ENCODE measurements at places on chromosomes 3 and 15.

DNA sequence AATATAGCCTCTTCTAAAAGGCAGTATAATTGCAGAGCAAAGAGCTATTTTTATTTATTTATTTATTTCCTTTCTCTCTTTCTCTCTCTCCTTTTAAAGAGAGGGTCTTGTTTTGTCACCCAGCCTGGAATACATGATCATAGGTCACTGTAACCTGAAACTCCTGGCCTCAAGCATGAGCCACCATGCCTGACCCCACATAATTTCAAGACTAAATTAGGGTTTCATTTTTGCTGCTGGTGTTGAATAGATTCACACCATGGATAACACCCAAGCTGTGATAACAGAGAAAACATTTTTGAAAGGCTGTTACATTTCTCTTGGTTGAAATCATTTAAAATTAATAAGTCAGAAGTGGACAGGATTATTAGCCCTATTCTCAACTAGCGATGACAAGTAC, 131.6 kb downstream of the LEKR1 start:
- ATAC-seq: no peak

DNA sequence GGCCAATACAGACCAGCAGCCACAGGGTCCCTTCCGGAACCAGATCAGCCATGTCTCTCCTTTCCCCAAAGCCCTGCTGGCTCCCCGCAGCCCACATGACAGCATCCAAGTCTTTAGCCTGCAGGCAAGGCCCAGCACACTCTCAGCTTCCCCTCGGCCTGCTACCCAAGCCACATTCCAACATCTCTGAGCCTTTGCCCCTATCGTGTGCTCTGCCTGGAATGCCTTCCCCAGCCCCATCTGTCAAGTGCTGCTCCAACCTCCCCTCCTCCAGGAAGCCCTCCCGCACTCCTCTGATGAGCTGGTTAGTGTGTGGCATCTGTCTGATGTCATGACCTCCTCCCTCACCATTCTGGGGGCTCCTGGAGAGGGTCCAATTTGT, 8.5 kb downstream of the PLXND1 start:
- ATAC-seq: no peak

DNA sequence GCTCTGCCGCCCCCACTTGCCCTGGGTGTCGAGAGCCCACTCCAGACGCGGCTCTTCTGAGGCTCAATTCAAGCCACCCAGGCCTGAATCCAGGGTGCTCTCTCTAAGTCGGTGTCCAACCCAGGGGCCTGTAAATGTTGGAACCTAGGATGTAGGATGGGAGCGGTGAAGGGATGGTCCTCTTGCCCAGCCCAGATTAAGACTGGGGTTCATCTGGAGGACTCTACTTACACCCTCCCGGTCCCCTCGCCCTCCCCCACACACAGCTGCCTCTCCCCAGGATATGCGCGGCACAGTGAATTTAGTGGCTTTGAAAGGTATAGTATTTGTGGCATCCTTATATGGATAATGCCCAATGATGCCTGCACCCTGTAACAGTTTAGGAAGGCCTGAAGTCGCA, 822 bp upstream of the FBN1 start:
- no peak for ATAC-seq

GRCh38 chr3:99663977-99664376, 25.6 kb downstream of the COL8A1 start:
- no peak for ATAC-seq

GRCh38 chr15:73781038-73781925, 28.1 kb upstream of the INSYN1 start:
- no peak for ATAC-seq

DNA sequence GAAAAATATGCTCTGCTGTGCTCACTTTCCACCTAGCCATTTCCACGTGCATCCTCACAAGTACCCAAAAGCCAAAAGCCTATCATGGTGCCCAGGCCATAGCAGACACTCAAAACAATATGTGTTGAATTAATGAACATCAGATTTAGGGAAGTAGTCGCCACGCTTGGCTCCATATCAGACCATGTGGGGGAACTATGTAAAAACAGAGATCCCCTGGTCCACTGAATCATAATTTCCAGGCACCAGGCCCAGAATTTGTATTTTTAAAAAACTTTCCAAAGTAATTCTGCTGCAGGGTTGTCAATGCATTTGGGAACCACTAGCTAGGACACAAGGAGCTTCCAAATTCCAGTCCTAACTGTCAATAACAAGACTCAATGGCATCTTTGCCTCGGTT, 77.3 kb downstream of the CNTN3 start:
- ATAC-seq: no peak

DNA sequence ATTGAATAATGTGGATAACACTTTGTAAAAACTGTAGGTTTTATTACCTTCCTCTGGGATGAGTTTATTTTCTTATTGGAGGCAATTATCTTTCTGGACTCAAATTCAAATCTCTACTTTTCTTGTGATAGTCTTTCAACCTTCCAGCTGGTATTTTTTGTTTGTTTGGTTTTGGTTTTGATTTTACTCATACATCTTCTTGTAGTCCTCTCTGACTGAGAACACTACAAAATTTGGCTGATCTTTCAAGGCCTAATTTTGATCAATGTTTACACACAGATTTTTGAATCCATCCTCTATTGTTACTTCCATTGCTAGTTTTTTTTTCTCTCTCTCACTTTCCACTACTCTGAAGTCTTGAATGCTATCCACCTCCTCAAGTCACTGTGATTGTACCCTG, 303.8 kb upstream of the NECTIN3 start:
- no peak for ATAC-seq

GRCh38 chr3:133371181-133371580, 28.7 kb upstream of the BFSP2 start:
- ATAC-seq: no peak

DNA sequence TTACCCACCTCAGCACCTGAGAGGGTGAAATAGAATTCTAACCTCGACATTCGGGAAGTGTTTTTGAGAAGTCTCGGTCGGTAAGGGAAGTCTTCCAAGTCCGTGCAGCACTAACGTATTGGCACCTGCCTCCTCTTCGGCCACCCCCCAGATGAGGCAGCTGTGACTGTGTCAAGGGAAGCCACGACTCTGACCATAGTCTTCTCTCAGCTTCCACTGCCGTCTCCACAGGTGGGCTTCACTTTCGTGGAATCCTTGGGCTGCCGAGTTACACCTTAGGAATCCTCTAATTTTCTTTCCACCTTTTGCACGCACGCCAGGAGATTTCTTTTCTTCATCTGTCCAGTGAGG, 775 bp downstream of the CCNDBP1 start:
- peak; percentile 19 for ATAC-seq

DNA sequence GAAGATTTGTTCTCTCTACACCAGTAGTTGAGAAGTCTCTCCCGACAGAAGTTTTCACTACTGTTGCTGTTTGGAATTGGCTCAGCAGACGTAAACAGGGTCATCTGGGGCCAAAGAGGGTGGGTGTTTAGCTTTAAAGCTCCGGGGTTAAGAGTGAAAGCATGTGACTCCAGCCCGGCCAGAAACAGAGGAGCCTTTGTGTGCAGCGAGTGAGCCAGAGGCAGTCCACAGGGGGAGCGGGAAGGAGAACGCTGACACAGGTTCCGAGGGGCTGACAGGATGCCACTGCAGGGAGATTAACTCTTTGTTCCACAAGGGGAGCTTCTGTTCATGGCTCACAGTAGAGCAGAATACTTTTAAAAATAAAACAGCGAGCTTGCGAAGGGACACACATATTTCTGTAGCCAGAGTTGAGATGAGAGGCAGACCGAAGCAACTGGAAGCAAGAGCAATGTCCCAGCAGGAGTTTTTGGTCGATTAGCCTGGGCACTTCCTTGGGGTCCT, 26.9 kb downstream of the BMF start:
- no peak for ATAC-seq

GRCh38 chr3:75220932-75221331, 443.2 kb upstream of the FRG2C start:
- no peak for ATAC-seq

DNA sequence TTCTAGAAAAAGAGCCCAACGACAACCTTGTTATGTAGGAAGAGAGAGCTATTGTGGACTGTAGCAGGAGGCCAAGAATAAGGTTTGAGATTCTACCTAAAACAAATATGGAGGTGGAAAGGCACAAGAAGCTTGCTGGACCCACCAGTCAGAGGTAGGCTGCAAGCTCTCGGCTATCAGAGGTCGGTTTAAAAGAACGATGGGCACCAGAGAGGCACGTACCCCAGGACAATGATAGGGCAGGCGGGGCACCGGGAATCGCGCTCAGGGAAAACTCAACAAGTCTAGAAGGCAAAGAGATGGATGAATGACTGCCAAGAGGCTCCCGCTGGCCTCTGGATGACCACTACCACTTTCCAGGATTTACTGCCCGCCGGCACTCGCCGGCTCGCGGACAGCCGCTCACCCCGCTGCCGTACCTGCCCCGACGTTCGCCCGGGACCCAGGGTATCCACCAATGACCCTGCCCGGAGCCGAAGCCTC, 1.1 kb downstream of the HDGFL3 start:
- ATAC-seq: no peak

DNA sequence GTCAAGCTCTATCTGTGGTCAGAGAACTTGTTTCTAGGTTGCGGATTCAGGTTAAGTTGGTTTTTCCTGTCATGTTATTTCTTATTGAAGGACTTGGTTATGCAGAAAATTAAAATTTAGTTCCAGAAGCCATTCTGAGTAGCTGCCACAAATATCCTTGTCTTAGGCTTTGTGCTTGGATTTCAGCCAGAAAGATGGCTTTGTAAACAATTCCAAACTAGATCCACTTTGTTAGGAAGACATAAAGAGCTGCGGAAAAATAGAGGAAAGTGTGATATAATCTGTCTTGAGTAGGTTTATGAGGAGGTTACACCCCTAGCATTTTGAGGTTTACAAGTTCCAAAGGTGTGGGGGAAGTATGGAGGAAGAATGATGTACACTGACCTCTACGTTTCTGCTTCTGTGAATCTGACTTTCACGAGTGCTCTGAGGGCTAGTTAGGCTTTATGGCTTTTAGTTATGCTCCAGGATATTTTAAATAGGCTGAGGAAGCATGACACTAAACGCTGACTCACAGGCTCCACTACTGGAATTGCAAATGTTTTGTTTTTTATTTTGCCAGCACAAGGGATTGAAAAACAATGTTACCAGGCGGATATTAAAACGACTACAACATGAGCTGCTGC, 46.3 kb upstream of the UTS2B start:
- ATAC-seq: no peak

DNA sequence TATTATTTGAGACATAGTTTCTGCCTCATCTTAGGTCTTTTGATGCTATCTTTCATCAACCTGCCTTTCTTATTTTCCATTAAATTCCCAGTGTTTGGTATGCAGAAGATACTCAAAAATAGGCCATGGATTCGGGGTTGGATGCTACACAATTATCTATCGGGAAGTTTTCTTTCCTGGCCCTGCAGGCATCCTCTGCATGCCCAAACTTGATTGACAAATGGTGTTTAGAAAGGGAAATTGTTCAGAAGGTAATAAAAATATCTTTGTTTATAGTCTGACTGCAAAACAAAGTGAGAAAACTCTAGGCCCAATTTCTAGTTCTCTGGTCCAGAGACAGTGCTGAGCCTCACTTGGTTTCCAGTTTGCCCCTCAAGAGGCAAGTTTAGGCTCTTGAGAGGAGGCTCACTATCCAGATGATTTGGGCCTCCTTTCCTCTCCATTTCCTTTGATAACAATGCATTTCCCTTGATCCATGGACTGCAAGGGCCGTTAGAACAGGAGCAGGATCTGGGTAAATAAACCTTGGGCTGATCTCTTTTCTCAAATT, 157.1 kb upstream of the DPH6 start:
- no peak for ATAC-seq

GRCh38 chr3:9316881-9317361, 45.9 kb upstream of the THUMPD3 start:
- no peak for ATAC-seq

DNA sequence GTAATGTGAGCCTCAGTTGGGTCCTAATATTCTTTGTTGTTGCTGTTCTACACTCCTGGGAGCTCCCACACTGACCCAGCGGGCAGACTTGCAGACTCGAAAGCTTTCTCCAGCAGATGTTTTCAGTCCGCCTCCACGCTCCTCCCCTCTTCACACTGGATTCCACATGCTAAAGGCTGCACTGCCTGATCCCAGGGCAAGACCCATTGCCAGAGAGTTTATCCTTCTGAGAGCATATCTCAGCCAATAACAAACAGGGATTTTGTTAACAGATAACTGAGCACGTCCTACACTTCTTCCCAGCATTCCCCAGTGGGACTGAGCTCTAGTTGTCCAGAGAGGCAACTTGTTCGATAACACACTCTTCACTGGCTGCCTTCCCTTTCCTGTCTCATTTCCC, 8.0 kb upstream of the COL6A6 start:
- no peak for ATAC-seq

DNA sequence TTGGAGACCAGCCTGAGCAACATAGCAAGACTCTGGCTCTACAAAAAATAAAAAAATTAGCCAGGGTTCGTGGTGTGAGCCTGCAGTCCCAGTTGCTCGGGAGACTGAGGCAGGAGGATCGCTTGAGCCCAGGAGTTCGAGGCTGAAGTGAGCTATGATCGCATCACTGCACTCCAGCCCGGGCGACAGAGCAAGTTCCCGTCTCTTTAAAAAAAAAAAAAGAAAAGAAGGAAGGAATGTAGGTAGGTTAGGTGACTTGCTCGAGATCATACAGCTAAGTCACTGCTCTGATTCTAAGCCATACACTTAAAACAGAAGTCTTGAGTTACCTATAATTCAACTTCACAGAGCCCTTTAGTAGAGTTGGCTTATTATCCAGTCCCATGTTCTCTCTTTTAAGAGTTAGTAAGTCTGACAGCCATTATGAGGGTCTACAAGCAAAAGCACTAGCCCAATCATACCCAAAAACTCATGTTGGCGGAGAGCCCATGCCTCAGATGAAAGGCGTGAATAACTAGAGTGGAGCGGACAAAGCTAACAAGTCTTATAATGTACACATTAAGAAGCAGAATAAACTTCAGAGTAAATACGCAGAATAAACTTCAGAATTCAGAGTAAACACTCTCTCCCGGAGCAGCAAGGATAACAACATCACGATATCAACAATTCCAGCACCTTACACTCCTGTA, 768 bp downstream of the AAGAB start:
- ATAC-seq: no peak

GRCh38 chr3:11582191-11582968, 61.3 kb downstream of the VGLL4 start:
- ATAC-seq: no peak

DNA sequence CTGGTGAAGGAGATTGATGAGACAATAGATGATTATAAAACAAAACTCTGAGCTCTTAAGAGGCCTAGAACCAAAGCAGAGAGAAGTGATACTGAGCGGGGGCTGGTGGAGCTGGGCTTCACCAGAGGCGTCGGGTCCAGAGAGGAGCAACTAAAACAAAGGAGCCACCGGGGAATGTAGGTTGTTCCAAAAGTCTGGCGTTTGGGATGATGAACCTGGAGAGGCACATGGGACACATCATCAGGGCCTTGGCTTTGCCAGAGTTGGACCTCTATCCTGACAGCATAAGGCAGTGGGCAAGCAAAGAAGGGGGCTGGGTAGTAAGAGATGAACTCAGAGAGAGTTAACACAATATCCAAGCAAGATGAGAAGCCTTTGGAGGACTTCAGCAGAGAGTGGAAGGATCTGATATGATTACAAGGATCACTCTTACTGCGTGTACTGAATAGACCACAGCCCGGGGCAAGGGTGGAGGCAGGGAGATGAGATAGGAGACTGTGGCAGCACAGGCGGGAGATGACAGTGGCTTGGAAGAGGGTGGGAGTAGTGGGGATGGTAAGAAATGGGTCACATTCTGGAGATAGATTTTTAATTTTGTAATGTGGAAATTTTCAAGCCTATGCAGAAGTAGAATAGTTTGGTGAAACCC, 36.0 kb upstream of the RASA2 start:
- ATAC-seq: no peak

- no peak for ATAC-seq
Measured at GRCh38 chr15:90782442-90782841, 65.3 kb downstream of the BLM start.

All from activated CD4-positive, CD25-positive, alpha-beta regulatory T cell treated with anti-CD3 and anti-CD28 coated beads, Interleukin-2, amount 50 U/mL, for 24 hours (primary cell).